ENCODE measurements at places on chromosomes 1 and 21. TPM values are rescaled to one million over a fixed set of nuclear protein-coding genes. Genes with fewer than 3 reads are reported as not detected.

Gene GFI1
- 0.11 TPM for total RNA-seq

GRCh38 chr1:33624991-33625870, 152.8 kb downstream of the ZSCAN20 start:
- DNase-seq = no peak

Gene SEC16B
- 12.5 TPM for total RNA-seq

DNA sequence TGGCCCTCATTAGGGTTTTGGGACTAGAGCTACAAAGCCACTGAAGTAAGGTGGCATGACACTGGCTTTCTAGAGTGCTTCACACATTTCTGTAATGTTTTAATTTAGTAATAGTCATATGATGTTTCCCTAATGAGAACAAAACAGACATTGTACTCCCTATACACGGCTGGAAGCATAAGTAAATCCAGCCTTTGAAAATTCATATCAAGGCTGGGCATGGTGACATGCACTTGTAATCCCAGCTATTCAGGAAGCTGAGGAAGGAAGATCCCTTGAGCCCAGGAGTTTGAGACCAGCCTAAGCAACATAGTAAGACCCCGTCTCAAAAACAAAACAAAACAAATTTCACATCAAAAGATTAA, 7.4 kb downstream of the USP48 start:
- DNase-seq = no peak

- no peak for DNase-seq
Observed at GRCh38 chr1:92973203-92973897, 12.1 kb upstream of the DIPK1A start.

Gene ALX3
- total RNA-seq = not detected

All from LHCN-M2 (cell line).